ENCODE measurements at places on chromosomes 2 and 18.

DNA sequence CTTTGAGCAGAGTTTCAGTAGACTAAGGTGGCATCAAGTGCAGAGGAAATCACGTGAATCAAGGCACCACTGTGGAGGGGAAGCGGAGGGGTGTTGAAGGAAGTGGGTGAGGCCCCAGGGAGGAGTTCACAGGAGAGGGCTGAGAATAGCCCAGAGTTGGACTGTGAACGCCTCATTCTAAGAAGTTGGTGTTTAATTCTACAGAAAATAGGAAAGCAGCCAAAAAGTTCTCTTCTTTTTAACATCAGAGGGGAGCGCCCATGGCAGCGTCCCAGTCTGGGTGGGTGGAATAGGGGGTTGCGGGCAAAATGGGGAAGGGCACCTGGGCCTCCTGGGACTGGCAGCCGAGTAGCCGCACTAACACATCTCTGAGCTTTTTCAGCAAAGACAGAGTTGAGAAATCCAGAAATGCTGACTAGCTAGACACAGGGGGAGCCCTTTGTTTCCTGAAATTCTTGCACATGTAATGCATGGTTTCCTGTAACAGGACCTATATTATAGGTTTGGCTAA lies 97.0 kb downstream of the NEB start:
- DNase-seq, result no peak

- DNase-seq, result no peak
These were observed 37.0 kb downstream of the NABP1 start for GRCh38 chr2:191714925-191715324.

DNA sequence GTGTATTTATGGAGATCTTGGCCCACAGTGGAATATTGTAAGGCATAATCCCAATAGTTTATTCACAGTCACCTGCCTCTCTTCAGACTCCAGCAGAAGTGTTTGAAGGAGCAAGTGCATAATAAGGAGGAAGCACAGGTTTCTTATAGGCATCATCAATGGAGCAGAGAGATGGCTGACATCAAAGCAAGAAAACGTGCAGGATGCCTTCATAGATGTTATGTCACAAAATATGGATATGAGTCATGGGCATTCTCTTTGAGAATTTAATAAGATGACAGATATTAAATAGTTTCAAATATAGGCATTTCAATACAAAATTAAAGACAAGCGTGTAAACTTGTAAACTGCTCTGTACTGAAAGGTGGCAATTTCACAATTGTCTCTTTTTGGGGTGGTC lies 4.0 kb upstream of the RND3 start:
- no peak for DNase-seq

GRCh38 chr2:111938392-111938791 lies 40.0 kb downstream of the MERTK start:
- DNase-seq, result no peak

DNA sequence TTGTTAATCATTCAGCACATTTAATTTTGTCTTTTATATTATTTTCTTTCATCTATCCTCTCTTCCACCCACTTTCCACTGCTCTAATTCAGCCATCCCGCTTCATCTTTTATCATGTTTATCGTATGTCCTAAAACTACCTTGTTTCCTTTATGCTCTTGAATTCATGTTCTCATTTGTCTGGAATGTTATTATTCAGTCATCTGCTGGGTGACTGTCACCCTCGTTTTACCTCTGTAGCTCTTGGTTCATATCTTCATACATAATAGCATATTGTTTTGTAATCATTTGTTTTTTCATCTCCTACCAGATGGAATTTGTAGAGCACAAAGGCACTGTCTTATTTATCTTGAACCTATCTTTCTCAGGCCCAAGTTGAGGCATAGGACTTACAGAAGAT lies 37.0 kb downstream of the SMCHD1 start:
- DNase-seq, result no peak

DNA sequence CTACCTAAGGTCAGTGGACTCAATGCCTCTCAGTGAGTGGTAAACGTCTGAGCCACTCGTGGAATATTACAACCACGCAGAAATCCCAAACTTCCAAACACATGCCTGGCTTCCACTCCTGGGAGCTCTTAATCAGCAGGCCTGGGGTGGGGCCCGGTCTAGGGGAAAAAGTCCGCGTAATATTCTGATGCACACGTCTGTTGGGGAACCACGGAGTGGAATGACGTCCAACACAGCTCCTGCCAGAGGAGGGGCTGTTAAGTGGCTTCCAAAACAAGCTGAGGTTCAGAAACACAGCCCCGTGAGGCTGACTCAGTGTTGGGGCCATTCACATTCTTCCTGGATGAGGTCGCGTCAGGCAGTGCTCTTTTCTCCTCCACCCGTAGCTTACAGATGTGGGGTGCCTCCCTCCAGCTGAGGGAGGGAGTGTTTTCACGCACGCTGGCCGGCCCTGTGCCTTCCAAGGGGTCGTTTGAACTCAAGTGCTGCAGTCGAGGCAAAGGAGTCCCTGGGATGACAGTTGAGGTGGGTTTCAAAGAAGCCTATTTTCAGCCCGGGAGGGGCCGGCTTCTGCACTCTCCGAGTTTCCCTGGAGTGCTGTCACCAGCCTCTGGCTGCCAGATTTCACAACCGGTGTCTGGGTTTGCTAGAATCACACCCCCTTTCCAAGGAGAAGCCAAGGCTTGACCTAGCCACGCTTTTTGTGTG lies 73.1 kb downstream of the ACKR3 start:
- peak; percentile 92 for DNase-seq

- DNase-seq, result no peak
These were observed 265.5 kb downstream of the NAPG start for GRCh38 chr18:10791169-10791831.
